ENCODE measurements at places on chromosomes 3 and 15.

- DNase-seq = no peak
Measured at GRCh38 chr3:45582430-45582829, 12.1 kb upstream of the LIMD1 start.

DNA sequence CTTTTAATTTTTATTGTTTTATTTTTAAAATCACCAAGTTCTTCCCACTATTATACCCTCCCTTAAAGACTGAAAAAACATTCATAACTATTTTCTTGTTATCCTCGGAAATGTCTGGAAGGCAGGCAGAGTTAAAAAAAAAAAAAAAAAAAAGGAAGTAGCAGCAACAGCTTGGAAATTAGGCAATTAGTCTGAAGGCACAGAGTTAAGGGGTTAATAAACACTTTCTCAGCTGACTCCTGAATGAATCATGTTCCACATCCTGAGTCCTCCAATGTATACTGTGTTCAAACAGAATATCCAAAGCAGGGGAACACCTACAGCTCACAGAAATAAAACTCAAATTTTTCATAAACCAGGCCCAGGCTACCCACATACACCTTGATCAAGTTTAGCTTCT lies 5.8 kb downstream of the HEXA start:
- no peak for DNase-seq

DNA sequence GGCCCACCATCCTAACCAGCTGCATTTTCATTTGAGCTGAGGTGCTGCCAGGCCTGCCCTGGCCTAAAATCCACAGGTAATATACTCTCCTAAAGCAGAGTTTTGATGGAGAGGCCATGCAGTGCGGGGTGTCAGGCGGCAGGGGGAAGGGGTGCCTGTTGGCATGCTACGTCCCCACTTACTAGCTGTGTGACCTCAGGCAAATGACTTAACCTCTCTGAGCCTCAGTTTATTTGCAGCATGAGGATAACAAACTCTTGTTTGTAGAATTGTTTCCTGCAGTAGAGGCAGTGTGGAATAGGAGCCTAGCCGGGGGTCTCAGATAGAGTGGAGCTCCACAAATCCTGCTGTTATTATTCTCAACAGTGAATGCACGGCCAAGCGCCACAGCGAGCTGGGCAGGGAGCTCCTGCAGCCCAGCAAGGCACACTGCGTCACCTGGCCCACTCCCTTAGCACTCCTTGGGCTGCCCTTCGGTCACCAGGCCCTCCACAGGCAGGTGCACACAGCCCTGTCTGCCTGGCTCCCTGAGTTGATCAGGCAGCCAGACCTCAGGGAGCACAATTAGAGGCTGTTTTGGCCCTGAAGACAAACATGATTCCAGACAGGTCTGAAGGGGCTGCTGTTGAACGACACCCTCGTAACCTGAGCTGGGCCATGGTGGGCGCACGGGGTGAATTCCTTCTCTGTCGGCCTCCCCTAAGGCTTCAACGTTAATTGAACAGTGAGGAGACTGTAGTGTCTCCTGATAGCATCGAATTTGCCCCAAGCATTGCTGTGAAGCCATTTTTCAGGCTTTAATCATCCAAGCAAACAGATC lies 248.8 kb upstream of the LYSMD4 start:
- DNase-seq = no peak

- DNase-seq = no peak
Measured at GRCh38 chr3:146156095-146156494, 4.9 kb downstream of the PLOD2 start.

GRCh38 chr15:99021027-99021627 lies 13.5 kb upstream of the PGPEP1L start:
- no peak for DNase-seq

- DNase-seq = no peak
Measured at GRCh38 chr3:155179966-155180757, 100.0 kb downstream of the MME start.

GRCh38 chr3:79063624-79064023 lies 704.2 kb downstream of the ROBO1 start:
- no peak for DNase-seq

GRCh38 chr15:85757073-85757938 lies 37.4 kb downstream of the KLHL25 start:
- DNase-seq = no peak

DNA sequence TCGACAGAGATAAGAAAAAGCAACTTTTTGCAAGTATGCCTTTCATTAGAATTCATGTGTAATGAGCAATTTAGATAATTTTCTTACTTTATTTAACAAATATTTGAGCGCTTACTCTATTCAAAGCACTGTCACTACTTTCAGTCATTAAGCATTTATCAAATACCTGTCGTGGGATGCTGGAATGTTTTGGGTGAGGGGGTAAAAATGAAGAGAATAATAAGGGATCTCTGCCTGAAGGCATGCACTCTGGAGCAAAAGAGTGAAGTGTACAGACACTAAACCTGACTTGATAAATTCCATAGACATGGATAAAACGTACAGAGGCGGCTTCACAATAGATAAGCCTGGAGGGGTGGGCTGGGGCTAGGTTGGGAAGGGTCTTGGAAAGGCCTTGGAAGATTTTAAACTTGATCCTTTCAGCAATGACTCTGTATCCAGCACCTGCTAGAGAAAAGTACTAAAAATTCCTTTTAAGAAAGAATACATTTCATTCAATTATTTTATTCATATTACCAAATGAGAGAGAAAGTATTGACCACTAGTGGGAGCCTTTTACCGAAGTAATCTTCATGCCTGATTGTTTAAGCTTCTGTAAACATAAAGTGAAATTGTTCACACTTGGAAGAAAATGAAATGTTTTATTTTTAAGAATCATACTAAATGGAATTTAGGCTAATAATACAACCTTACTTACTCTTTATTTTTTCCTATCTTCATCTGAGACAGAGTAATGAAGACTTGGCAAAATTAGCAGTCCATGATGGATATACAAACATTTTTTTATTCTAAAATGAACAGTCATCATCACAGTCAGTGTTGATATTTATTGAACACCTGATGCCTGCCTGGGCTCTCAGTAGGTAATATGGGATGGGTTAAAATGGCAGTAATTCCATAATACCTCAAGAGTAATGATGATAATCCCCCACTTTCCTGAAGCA lies 113.2 kb downstream of the PPP2R3A start:
- DNase-seq = no peak

- DNase-seq = no peak
Measured at GRCh38 chr15:59255680-59256336, 49.2 kb downstream of the LDHAL6B start.

DNA sequence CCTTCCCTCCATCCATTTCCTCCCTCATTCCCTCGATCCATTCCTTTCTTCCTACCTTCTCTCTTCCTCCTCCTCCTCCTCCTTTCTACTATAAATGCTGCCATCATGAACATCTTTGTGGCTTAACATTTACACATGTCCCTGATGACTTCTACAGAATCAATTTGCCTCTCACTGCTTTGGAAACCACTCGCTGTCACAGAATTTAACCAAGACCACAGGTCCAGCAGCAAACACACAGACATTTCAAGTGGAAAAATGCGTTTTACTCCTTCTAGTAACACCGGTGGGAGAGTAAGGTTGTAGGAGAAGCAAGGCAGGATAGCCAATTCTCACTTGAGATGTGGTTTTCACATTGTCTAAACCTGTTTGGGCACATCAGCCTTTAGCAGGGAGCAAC lies 101.4 kb upstream of the LRIG1 start:
- no peak for DNase-seq

GRCh38 chr3:184788751-184789150 lies 23.2 kb upstream of the VPS8 start:
- DNase-seq = no peak

- DNase-seq = no peak
Measured at GRCh38 chr3:10395671-10396070, 74.8 kb upstream of the SEC13 start.

DNA sequence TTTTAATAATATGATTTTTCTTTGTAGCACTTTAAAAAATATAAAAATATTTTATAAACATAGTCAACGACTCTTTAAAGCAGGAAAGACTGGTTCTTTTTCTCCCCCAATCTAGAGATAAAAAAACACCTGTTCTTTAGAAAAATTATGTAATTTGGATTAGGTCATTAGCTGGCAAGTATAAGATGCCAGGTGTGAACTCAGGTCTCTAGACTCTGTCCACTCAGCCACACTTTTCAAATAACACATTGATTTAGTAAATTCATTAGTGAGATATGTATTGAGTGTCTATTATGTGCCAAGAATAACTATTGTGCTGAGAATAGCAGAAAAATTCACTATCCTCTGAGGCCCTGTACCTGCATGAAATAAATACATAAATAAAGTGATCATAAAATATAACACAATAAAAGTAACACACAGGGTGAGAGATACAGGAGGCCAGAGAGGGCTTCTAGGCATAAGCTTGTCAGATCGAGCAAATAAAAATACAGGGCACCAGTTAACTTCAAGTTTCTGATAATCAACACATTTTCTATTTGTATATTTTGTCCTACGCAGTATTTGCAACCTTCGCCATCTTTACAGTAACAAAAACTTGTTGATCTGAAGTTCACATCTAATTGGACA lies 867.1 kb upstream of the GBE1 start:
- DNase-seq = no peak

DNA sequence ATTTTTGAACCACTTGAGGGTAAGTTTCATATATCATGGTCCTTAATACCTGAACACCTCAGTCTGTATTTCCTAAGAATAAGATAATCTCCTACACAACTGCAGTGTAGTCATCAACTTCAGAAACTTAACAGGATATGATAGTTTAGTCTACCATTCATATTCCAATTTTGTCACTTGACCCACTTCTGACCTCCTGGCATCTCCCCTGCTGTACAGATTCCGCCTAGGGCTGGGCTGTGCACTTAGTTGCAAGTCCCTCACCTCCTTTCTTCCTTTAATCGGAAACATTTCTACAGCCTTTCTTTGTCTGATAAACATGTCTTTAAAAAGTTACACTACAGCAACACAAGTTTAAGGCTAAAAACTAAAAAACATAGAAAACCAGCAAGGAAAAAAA lies 218.4 kb upstream of the SLCO3A1 start:
- DNase-seq = no peak

DNA sequence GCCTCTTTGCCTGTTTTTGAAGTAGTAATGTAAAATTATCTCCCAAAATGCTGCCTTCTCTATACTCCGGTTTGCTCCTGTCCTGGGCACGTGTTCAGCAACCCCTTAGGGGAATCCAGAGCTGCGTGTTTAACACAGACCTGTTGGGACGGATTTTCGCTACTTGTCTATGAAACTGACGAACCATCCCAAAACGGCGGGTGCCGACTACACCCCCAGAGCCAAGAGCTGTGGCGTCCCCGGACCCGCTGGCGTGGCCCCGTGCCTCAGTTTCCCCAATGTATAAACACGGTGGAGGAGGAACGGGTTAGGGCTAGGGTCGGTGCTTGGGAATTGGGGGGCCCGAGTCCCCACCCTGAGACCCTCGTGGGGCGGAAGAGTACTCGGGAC lies 473 bp downstream of the FHIT start:
- no peak for DNase-seq

DNA sequence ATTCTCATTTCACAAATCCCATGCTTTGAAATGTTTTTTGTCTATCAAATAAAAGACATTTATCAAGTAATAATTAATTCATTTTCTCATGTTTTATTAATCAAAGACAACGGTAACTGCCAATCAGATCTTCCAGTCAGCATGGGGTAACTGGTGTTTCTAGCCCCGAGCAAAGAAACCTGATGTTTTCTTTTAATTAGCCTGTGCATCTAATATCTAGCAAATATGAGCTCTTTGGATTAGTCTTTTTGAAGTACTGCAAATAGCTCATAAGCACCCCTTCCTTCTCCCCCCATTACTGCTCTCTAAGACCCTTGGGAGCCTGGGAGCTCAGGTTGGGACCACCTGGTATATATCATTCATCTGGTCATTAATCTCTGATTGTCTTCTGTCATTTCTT lies 43.1 kb upstream of the SRGAP3 start:
- DNase-seq = no peak

DNA sequence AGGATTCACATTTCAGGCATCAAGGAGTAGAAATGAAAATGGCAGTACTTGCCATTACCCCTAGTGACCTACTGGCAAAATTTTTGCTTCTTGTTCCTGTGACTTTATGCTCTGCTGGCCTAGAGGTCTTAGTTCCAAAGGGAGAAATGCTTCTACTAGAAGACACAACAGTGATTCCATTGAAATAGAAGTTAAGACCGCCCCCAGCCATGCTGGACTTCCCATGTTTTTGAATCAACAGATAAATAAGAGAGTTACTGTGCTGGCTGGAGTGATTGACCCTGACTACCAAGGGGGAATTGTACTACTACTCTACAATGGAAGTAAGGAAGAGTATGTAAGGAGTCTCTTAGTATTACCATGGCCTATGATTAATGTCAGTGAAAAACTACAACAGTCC lies 196.2 kb upstream of the AZI2 start:
- DNase-seq = no peak

- no peak for DNase-seq
Measured at GRCh38 chr15:57626713-57627440, 35.2 kb downstream of the MYZAP start.

DNA sequence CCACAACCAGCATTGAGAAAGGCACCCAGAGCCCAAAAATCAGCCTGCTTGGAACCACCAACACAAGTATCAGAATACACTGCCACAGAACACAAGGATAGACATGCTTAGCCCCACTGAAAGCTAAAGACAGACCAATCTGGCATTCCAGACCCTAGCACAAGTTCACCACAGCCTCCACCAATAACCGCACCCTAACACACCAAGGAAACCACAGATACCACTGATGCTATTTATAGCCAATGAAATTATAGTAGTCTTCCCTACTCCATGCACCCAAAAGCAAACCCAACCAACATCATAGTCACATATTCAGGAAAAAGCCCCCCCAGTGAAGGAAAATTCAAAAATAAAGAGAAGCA lies 83.9 kb upstream of the STT3B start:
- no peak for DNase-seq

DNA sequence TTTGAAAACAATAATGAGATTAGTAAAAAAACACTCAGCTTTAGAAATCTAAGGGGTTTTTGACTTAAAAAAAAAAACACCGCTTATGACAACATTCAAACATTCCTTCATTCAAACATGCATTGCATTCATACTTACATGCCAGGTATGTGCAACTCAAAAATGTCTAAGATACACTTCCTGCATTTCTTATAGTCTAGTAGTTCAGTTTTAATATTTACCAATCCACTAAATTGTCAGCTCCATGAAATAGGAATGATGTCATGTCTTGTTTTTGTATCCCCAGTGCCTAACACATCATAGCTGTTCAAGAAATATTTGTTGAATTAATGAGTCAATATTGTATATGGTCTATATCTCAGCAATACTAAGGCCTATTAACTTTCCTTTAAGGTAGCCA lies 51.7 kb downstream of the EIF4E3 start:
- DNase-seq = no peak

DNA sequence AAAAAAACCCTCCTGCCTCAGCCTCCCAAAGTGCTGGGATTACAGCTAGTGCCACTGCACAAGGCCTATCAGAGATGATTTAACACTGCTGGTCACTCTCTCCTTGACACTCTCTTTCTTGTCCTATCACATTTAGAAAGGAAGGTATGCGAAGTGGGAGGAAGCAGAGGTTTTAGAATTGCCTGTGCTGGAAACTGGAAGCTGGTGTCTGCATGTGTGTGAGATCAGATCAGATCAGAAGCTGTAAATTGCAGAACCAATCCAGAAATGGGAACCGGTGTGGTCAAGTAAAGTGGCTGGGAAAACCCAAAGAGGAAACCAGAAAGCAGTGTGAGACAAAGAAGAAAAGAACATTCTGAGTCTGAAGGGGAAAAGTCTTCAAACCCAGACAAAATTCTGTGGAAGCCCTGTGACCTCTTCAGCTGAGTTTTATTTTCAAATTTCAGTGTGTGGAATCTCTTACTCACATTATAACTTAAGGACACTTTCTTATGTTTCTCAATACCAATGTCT lies 2.8 kb downstream of the EFHB start:
- DNase-seq = no peak
